Fibroblast of skin of left biceps (primary cell): ENCODE measurements at places on chromosomes 5 and 9.

- DNase-seq, result no peak
These were observed 17.9 kb upstream of the MSMP start for GRCh38 chr9:35771943-35772342.

DNA sequence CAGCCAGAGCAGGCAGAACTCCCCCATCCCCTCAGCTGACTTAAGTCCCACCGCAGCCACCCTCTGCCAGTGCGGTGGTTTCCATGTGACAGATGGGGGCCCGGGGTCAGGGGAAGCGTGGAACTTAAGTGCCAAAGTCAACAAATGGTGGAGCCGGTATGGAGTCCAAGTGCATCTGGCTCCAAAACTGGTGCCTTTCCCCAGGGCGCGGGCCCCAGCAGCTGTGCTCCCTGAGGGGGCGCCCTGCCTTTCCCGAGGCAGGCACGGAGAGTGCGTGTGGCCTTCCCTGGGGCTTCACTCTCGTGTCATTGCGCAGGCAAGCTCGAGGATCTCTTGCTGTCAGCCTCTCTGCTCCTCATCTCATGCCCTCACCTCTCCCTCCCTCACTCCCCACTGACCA lies 33.8 kb downstream of the SLC46A2 start:
- no peak for DNase-seq

DNA sequence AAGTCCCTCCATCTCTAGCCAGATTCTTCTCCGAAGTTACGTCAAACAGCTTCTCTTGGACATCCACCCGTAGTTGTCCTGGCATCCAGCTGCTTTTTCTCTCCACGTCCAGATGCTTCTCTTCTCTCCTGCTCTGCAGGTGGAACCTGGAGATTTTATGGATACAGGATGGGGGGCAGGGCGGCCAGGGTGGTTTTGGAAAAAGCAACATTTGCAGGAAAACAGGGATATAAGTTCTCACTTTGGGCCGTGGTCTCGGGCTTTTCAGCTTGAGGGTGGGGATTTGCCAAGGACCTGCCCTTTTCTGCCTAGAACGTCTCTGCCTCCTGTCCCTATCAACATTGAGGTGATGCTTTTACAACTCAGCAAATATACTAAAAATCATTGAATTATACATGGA lies 1941.6 kb upstream of the C9orf72 start:
- DNase-seq, result no peak

- no peak for DNase-seq
These were observed 101.4 kb upstream of the STC2 start for GRCh38 chr5:173429489-173430150.

- DNase-seq, result no peak
These were observed 187.1 kb downstream of the AOPEP start for GRCh38 chr9:94913550-94913949.

- no peak for DNase-seq
These were observed 502.5 kb downstream of the RASEF start for GRCh38 chr9:82560457-82560904.

DNA sequence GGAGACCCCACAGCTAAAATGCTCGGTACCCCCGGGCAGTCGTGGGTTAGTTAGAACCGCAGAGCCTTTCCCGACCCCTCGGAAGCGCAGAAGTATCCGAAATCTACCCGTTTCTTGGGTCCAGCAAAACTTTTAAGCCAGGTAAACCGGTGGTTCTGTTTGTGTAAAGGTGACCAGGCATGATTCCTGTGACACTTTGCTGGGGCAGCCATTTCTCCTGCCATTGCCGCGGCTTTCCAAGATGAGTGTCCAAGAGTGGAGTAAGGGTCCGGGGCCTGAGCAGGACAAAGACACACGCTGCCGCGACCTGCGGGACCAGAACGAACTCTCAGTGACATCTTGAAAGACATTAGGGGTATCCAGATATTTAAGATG lies 655 bp downstream of the MARVELD2 start:
- no peak for DNase-seq

GRCh38 chr9:129570450-129571297 lies 50.2 kb downstream of the C9orf50 start:
- DNase-seq, result peak; percentile 94

DNA sequence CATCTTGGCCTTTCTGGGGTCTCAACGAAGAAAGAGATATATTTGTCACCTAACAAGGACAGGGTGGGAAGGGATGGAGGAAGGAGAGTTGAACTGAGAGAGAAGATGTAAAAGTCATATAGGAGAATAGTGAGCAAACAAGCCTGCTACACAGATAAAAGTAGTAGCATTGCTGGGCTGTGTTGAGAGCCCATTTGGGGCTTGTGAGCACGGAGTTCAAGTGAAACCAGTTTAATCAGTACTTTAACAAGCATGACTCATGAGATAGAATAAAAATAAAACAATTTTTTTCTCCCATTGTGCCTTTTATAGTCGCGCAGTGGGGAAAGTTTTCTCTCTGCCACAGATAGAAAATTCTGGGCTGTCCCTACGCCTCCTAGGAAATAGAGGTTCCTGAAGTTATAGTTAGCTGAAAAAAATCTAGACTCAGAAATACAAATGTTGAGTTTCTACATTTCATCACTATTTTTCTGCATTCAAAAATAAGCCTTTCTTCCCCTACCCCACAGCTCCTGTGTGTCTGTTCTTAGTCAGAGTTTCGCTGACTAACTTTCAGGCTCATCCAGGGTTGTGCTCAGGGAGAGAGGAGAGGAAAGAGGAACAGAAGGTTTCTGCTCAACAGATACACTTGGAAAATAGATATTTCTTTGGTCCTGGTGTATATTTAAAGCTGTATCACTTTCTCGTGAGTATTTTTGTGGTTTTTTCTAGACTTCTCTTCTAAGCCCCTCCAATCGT lies 395.8 kb upstream of the ADAMTSL1 start:
- DNase-seq, result no peak

- DNase-seq, result no peak
These were observed 56.7 kb upstream of the GARNL3 start for GRCh38 chr9:127207734-127208410.

DNA sequence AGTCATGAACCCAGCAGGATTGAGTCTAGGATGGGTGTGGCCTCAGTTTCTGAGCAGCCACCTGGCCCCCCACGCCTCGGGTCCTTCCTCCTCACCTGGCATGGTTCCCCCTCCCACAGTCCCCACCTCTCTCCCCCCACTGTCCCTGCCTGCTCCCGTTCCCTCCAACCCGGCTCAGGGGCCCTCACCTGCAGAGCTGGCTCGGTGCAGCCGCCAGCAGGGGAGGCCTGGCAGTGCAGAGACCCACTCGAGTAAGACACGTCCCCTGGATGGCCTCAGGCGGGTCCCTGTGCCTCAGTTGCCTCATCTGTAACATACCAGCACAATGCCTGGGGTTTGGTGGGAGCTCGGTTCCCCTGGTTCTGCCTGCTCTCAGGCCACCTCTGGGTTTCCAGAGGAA lies 66.2 kb downstream of the NEK6 start:
- DNase-seq, result no peak
